OCI-LY7 (cell line): ENCODE measurements at places on chromosomes 6 and 20. TPM values are rescaled to one million over a fixed set of nuclear protein-coding genes. Genes with fewer than 3 reads are reported as not detected.

DNA sequence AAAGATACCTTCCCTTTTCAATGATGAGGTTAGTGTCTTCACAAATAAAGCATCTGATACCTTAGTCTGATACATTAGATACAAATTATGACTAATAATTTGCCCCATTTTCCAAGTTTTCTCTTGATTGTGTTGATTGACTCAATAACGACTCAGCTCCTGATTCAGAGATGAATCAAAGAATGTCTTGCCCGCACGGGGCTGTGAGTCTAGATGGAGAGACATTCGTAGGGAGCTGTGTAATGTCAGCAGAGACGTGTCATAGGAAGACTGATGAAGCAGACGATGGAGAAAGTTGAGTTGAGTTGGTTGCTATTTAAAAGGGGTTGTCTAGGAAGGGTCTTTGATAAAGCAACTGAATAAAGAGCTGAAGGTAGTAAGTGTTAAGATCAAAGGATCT, 78.2 kb downstream of the TSHZ2 start:
- no peak for DNase-seq

Gene PI16
- total RNA-seq, result 0.30 TPM in 1 of 2 replicates, not detected in the other

Gene UBR2
- total RNA-seq, result 23.8 and 26.7 TPM in 2 replicates

Gene SLC32A1
- total RNA-seq, result not detected in 2 replicates

Gene CDH26
- 0.26 and 0.36 TPM in 2 replicates for total RNA-seq
